ENCODE measurements at places on chromosomes 16 and 17. TPM values are rescaled to one million over a fixed set of nuclear protein-coding genes. Genes with fewer than 3 reads are reported as not detected.

DNA sequence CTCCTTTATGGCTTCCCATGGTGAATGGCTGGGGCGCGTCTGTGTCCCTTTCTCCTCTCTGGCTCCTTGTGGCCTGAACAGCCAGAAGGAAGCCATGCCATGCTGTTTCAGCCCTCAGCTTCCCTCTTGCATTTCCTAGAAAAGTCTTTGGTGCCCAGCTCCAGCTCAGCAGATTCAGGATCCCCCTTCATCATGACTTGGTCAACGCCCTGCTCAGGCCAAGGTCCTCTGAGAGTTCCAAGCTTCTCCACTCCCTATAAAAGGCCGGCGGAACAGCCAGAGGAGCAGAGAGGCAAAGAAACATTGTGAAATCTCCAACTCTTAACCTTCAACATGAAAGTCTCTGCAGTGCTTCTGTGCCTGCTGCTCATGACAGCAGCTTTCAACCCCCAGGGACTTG is at the start of gene CCL13:
Gene CCL13 (plus strand): TSS at position 287 of the 400 bp plus-strand sequence. CDS start 47 bp downstream, at position 334.
- no peak for DNase-seq

- no peak for DNase-seq
Measured at GRCh38 chr17:16107165-16107770, 107.6 kb downstream of the TTC19 start.

DNA sequence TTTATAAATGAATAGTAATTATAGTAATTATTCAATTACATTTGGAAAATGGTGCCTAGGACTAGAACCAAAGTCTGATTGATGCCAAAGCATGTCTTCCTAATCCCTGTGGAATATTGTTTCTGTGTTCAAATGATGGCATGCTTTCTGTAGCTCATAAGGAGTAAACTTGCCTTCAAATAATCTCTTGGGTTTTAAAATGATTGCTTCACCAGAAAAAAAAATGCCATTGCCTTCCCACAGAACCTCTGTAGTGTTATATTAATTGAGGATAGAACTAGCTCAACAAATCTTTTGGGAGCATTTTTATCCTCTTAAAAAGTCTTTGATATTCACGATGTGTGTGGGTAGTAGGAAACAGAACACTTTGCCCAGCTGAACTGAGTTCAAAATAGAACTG is 7.7 kb upstream of the TMEM100 start:
- no peak for DNase-seq

The TVP23A gene
- not detected for total RNA-seq

DNA sequence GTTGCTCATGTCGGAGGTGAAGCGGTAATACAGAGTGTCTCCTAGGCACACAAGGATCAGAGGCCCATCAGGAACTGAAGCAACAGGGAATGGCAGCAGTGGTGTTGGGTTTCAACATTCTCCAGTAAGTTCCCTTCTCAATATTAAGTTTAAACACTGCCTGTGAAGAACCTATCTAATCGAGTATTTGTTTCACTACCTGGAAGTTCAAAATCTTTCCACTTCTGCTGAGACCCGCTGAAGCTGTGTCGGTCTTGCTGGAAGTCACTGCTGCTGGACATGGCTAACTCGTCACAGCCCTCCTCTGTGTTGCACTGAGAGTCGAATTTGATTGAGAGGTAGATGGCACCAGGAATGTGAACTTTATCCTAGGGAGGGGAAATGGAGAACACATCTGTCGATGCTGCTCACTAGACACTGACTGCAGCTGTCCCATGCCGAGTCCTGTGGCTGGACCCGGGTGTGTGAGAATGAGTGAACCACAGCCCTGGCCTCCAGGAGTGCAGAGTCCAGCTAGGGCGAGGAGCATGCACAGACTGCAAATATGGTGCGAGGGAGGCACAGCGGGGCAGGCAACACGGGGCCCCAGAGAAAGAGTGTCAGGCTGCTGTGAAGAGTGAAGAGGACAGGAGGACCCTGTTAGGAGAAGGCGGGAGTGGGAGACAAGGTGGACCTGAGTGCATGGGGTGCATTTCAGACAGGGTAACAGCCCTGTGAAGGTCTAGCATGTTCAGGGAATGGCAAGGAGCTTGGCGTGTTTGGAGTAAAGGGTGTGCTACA is 50.1 kb upstream of the ATP2A3 start:
- no peak for DNase-seq

- DNase-seq = no peak
Measured at GRCh38 chr16:57797526-57798266, 4.6 kb downstream of the KIFC3 start.
